ENCODE measurements at places on chromosomes 2 and 18.

DNA sequence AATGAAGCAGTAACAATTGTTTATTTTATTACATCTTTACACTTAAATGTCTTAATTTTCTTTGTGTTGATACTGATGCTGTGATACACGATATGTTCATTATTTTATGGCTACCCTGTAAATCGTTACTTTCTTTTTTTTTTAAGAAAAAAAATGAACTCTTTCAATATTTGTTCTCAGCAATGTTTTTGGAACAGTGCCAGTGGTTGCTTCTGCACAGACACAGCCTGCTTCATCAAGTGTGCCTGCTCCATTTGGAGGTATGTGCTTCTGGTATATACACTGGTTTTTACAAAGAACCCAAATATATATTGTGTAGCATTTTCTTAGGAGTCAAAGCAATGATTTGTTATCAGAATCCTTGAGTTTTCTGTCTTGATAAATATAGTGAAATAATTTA is 62.2 kb upstream of the SCYGR2 start:
- peak; percentile 0 for DNase-seq

DNA sequence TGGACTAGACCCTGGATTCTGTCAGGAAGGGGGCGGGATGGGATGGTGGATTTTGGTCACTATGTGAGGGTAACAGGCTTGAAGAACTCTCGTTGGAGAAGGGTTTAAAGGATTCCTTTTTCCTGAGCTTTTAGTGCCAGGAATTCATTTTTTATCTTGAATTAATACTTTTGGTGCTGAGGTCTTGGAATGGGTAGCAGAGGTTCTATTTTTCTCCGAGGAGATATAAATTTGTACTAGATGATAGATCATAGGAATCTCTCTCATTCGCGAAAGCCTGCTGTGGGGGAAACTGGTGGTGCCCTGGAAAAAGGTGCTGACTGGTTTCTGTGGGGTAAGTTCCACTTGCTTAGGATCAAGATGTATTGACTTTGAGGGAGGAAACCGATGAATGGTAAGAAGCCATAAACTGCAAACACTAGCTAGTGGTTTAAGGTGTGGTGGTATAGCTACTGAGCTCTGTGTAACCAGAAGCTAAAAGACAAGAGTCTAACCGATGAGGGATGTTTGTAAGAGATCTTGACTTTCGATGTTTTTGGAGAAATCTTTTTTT is 706 bp downstream of the AGPS start:
- no peak for DNase-seq

DNA sequence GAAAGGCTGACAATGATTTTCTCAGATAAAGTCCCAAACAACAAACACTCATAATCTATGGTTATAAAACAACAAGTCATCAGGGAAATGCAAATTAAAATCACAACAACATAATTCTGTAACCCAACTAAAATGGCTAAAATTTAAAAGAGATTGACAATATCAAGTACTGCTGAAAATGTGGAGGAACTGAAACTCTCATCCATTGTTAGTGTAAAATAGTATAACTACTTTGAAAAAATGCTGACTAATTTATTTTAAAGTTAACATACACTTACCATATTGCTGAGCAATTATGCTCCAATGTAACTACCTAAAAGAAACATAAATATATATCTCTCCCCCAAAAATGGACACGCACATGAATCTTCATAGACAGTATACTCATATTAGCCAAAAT is 245.9 kb upstream of the SPOPL start:
- no peak for DNase-seq

DNA sequence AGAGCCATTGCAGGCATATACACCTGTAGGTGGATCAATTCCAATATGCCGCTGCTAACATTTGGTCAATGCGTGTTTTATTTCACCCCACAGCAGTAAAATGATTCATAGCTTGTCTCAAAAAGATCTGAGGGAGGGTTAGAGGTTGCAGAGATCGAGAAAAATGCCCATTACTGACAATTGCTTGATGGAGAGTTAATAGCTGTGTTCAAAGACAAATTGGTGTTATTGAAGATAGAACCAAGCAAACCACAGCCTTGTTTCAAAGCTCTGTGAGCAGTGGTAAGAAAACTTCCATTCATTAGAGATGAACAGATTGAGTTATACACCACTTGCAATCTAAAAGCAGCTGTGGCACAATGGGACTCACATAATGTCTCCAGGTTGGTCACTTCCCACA is 95.4 kb downstream of the KCNE4 start:
- DNase-seq, result no peak

GRCh38 chr2:51484605-51485004 is 452.7 kb upstream of the NRXN1 start:
- no peak for DNase-seq

DNA sequence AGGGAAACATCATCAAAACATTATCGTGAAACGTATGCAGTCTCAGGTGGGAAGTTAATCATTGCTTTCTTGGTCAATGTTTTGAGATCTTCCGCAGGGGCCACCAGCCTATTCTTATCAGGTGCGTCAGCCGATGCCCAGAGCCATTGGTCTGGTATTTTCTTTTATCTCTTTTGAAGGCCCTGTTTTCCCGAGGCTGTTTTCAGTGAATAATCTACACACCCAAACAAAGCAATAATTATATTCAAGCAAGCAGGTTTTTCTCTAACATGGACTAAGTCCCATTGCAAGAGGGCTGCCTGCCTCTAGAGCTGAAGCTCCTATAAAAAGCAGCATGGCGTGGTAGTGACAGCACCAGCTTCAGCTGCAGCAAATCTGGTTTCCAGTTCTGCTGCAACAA is 430.0 kb upstream of the ID2 start:
- DNase-seq, result no peak

DNA sequence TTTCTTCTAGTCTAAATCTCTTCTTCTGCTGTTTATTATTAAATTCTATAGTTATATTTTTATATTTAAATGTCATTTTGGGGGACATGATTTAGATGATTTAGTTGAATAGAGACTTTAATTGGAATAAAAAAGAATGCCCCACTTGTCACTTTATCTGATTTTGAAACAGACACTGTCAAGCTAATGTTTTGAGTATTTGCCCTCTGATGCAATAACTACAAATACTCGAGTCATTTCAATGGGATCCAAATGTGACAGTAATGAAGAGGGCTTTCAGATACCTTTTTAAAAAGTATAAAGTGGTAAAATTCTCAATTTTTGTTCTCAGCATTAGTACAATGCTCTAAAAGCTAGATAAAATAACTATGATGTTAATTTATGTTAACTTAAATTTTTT is 257.3 kb upstream of the SESTD1 start:
- DNase-seq, result no peak

- no peak for DNase-seq
Observed at GRCh38 chr18:55515214-55515613, 72.8 kb downstream of the TCF4 start.

DNA sequence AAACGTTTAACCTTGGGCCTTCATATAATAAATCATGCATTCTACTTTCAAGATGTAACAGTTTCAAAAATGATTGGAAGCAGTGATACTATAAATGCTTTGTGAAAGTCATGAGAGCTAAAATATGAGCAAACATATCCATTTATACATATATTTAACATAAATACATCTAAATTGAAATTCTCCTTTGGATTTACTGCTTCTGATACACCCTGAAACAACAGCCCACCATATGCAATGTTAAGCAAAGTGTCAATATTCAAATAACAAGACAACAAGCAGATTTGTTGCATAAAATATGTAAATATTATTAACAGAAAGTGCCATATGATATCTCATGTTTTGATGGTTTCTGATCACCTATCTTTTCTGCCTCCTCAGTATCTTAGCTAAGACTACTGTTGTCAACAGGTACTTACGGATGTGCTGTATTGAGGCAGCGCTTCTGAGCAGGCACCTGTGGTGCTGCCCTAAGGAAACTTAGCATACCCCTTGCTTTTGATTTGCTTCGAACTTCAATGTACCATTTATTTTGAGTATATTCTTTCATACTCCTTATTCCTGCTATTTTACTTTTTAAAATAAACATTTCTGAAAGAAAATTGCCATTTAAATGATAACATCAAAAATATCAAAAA is 6.1 kb downstream of the FIGN start:
- no peak for DNase-seq

DNA sequence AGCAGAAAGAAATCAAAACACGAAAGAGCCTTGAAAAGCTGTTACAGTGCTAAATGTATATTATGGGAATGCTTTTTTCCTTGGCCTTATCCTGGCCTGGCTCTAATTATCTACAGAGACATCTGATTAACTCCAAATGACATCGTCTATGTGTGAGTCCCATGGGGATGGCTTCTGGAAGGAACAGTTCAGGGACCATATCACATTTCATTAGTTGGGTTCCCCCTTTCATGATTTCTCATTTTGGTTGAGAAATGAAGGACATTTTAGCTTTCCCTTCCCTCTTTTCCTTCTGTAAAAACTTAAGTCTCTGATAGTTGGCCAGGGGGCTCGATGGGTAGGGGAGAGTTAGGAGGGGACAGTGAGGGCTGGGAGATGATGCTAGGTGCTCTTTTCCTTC is 116.7 kb downstream of the PRKCE start:
- no peak for DNase-seq

DNA sequence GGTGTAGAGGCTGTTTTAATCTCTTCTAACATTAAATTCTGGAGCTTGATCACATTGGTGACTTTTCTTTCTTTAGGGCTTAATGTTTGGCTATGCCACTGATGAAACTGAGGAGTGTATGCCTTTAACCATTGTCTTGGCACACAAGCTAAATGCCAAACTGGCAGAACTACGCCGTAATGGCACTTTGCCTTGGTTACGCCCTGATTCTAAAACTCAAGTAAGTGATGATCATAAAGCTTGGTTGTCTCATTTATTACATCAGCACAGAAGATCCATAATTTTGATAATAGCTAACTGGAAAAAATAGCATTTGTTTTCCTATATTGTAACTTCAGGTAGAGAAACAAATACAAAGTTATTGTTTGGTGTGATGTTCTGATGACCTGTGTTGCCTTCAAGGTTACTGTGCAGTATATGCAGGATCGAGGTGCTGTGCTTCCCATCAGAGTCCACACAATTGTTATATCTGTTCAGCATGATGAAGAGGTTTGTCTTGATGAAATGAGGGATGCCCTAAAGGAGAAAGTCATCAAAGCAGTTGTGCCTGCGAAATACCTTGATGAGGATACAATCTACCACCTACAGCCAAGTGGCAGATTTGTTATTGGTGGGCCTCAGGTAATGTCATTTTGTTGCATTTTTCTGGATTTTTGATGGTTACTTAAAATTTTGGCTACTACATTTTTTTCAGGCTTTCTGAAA is 2.9 kb downstream of the MAT2A start:
- DNase-seq, result no peak

- no peak for DNase-seq
Observed at GRCh38 chr2:203660465-203660864, 46.0 kb upstream of the CD28 start.

GRCh38 chr18:31376477-31376876 is at the start of gene DSG4:
TSS of gene DSG4 (plus strand) at chr18:31376777. CDS start at chr18:31376912, 135 bp downstream.
- DNase-seq, result no peak

DNA sequence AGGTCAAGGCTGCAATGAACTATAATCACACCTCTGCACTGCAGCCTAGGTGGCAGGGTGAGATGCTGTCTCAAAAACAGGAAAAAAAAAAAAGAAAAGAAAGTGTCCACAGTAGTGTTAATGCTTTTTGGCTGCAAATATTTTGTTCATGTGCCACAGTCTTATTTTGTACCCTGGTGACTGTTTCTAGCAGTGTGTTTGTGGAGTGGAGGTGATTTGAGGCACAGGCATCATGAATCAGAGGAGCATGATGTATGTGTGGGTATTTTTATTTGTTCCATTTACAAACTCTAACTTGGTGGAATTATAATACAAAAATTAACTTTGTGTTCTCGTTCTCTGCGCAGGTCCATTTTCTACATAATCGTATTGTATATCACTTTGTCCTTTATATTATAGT is 30.6 kb downstream of the DTNA start:
- DNase-seq, result no peak

DNA sequence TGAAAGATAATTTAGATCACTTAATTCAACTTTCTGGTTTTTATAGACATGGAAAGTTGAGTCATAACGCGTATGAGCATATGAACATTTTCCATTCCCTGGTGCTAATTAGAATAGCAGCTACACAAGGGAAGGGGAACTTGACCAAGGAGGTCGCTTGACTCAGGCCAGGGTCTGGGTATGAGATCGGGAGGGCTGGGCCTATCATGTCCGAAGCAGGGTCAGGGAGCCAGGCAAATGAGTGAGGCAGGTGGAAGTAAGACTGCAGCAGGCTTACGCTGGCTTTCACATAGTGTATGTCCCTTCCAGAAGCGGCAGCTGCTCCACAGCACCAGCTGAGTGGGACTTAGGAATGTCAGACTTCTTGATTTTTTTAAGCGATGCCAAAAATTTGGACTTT is 14.7 kb downstream of the RALB start:
- no peak for DNase-seq

DNA sequence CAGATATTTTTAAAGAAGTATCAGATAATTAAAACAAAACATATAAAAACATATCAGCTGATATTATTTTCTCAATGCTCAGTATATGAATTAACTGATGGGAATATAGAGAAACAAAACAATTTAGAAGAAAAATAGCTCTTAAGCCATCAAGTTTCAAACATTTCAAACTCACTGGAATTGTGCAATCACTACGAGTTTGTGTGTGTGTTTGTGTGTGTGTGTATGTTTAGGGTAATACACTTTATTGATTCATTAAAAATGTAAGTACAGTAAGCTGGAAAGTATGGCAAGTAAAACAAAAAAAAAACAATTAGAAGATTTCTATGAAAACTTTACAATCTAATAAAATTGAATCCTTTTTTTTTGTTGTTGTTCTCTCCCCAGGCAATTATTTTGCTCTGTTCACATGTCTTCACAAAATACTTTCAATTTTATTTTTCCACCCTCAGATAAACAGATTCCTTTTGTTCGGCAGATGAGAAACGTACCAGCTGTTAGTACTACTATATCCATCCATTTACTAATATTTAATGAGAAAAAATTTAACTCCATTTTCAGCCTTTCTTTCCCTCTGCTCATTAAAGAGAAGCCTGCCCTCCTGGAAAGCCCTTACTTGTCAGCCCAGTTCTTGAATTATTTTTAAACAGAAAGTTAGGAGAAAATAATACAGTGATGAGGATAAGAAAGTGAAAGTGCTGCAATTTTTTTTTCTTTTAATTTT is 87.6 kb downstream of the SLC8A1 start:
- no peak for DNase-seq
